Nephron progenitor cell (in vitro differentiated cells): ENCODE measurements at places on chromosomes 11 and 22.
A peak's percentile ranks its signal among the peaks of the same experiment; 100 is the strongest.

DNA sequence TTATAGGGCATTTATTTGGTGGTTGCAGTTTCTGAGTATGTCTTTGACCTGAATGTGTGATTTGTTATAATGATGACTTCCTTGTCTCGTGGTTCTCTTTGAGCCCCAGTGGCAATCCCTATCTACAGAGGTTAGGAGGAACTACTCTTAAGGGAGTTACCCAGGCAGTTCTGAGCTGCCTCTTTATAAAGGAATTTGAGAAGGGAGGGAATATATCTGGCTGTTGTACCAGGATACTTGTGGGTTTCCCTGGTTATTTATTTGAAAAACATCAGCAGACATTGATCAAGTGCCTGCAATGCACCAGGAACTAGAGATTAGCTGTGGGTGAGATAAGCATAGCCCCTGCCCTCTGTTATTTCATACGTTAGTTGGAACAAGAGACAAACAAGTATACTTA lies 243.5 kb upstream of the ARHGAP20 start:
- DNase-seq: no peak

GRCh38 chr11:16032974-16033373 lies 323.4 kb downstream of the SOX6 start:
- DNase-seq: no peak

DNA sequence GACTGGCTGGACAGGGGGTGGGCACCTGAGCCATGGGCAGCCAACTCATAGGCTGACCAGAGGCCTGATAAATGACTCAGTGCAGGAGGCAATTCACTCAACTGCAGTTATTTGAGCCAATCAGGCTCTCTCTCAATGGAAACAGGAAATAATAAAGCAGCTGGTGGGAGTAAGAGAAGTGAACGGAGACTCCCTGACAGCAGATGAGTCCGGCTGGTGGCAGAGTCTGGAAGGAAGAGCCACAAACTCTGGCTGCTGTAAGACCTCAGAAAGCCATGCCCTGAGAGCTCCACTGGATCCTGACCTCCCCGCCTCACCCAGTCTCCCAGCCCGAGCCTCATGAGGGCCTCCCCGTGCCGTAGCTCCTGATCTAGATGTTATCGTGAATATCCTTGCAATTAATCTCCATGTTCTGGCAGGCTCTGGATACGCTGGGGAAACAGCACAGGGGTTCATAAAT lies 69.8 kb downstream of the TRIM29 start:
- no peak for DNase-seq

DNA sequence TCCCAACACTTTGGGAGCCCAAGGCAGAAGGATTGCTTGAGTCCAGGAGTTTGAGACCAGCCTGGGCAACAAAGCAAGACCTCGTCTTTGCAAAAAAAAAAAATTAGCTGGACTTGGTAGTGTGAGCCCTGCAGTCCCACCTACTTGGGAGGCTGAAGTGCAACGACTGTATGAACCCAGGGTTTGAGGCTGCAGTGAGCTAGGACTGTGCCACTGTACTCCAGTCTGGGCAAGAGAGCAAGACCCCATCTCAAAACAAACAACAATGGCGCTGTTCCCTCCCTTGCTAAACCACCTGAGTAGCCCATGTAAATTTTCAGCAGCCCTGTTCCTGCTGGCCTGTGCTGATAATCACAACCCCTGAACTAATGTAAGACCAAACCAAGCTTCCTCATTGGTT lies 3.1 kb downstream of the LAMTOR1 start:
- no peak for DNase-seq

- DNase-seq: no peak
Measured at GRCh38 chr22:50304528-50305392, 2.7 kb downstream of the PLXNB2 start.

GRCh38 chr11:31640611-31641010 lies 131.0 kb downstream of the ELP4 start:
- no peak for DNase-seq

DNA sequence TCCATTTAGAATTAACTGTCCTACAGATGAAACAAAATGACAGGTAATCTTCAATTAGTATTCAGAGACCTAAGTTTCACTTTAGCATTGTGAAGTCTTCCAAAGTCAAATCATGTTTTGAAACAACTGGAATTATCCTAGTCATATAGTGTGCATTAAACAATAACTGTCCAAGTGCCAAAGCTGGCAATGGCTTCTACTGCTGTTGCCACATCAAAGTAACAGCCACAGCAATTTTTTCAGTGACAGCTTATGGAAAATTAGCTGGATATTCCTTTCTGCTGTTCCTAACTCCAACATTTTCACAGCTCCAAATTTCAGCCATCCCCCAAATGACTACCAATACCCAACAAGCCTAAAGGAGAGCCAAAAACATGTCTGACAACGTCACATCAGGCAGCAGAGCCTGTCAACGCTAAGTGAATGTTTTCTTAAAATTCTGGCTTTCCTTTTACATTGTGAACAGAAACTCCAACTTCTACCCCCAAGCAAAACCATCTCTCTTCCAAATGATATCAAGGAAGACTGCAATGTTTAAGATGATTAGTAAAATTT lies 45.3 kb upstream of the CCDC34 start:
- no peak for DNase-seq

- DNase-seq: peak; percentile 99
Measured at GRCh38 chr11:119381181-119381988, at the start of gene USP2. USP2 (minus strand) TSS chr11:119381690; CDS start chr11:119373480, 8,210 bp downstream.

- no peak for DNase-seq
Measured at GRCh38 chr11:29750392-29750791, 266.4 kb downstream of the KCNA4 start.

GRCh38 chr11:67656278-67656922 lies 5.9 kb upstream of the ACY3 start:
- DNase-seq: no peak

DNA sequence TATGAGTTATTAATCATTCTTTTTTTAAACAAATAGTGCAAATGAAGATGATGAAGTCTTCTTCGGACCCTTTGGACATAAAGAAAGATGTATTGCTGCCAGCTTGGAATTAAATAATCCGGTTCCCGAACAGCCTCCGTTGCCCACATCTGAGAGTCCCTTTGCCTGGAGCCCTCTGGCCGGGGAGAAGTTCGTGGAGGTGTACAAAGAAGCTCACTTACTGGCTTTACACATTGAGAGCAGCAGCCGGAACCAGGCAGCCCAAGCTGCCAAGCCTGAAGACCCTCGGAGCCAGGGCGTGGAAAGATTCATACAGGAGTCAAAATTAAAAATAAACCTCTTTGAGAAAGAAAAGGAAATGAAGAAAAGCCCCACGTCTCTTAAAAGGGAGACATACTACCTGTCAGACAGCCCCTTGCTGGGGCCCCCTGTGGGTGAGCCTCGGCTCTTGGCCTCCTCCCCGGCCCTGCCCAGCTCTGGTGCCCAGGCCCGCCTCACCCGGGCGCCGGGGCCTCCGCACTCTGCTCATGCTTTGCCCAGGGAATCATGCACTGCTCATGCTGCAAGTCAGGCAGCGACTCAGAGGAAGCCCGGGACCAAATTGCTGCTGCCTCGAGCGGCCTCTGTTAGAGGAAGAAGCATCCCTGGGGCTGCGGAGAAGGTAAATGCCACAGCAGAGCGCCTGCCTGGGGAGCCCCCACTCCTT lies 11.8 kb downstream of the GTSE1 start:
- DNase-seq: no peak

GRCh38 chr11:57484141-57484710 lies 23.9 kb downstream of the RTN4RL2 start:
- no peak for DNase-seq

- DNase-seq: no peak
Measured at GRCh38 chr11:13927481-13927880, 35.0 kb upstream of the SPON1 start.

GRCh38 chr22:17853073-17853472 lies 78.8 kb upstream of the BID start:
- DNase-seq: no peak

- DNase-seq: no peak
Measured at GRCh38 chr11:105297463-105297862, 157.9 kb upstream of the CARD18 start.

- no peak for DNase-seq
Measured at GRCh38 chr22:38924347-38924952, 33.0 kb upstream of the APOBEC3A start.

DNA sequence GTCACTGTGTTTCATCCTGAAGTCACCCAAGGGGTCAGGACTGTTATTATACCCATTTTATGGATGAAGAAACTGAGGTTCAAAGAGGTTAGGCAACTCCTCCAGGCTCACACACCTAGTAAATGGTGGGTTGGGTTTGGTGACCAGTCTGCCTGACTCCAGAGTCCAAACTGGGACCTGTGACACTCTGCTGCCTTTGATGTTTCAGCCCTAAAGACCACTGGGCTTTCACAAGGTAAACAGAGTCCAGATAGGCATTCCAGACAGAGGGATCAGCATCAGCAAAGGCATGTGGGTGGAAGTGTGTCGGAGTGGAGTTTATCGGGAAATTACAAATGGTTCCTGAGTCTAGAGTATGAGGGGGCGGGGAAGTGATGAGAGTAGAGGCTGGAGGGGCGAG lies 38.5 kb downstream of the MICAL2 start:
- no peak for DNase-seq

GRCh38 chr11:70532731-70533130 lies 134.4 kb downstream of the CTTN start:
- DNase-seq: no peak

DNA sequence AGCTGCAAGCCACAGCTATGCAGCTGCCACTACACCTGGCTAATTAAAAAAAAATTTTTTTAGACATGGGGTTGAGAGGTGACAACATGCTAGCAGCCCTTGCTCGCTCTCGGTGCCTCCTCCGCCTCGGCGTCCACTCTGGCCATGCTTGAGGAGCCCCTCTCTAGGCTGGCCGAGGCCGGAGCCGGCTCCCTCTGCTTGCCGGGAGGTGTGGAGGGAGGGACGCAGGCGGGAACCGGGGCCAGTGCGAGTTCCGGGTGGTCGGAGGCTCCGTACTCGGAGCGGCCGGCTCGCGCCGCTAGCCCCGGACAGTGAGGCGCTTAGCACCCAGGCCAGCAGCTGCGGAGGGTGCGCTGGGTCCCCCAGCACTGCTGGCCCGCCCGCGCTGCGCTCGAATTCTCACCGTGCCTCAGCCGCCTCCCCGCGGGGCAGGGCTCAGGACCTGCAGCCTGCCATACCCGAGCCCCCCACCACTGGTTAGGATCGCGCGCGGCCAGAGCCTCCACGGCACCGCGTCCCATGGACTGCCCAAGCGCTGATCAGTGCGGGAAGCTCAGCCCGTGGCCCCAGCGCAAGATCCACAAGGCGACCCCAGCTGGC lies 10.7 kb downstream of the MYO18B start:
- no peak for DNase-seq

DNA sequence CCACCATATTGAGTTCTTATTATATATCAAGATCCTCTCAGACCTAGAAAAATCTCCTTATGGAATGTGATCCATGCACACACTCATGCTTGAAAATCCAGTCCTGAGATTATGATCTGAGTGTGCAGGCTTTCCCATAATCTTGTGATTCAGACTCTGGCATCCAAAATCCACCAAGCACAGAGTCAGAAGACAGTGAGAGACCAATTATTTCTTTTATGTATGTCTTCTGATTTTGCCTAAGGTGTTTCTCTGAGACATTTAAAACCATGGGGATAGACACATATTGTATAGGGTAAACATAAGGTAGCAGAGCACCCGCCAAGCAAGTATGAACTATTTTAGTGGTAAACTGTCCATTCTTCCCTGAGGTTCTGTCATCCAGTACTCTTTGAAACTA lies 52.0 kb upstream of the MMP13 start:
- no peak for DNase-seq

GRCh38 chr11:123745764-123746451 lies 4.4 kb upstream of the ZNF202 start:
- DNase-seq: no peak

GRCh38 chr11:59545179-59546020 lies 34.1 kb downstream of the OR4D9 start:
- no peak for DNase-seq

DNA sequence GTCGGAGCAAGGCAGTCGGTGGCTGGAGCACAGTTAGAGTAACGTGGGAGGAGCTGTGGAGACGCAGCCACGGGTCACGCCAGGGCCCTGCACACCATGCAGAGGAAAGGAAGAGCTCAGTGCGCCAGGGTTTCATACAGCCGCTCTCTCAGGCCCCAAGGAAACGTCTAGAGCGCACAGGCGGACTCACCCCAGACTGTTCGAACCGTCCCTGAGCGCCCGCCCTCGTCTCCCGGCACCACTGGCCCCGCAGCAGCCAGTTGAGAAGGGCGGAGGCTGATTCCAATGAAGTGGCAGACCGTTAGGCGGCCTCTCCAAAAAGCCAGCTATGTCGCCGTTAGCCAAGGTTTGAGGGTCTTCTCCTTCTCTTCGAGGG lies 483 bp upstream of the HYLS1 start:
- DNase-seq: no peak

DNA sequence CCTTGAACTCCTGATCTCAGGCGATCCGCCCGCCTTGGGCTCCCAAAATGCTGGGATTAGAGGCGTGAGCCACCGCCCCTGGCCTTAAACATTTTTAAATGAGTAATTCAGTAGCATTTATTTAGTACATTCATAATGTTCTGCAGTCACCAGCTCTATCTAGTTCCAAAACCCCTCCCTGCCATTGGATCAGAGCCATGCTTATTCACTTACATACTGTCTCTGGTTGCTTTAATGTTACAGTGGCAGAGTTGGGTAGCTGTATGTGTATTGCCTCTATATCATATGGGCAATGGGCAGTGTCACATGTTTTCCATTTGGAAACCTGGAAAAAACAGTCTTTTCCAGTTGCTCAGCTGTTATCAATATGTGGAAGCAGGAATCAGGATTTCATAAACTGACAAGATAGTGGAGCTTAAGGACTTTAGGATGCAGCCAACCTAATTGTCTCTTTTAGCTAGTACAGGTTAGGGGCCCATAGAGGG lies 10.5 kb downstream of the COA4 start:
- DNase-seq: no peak

DNA sequence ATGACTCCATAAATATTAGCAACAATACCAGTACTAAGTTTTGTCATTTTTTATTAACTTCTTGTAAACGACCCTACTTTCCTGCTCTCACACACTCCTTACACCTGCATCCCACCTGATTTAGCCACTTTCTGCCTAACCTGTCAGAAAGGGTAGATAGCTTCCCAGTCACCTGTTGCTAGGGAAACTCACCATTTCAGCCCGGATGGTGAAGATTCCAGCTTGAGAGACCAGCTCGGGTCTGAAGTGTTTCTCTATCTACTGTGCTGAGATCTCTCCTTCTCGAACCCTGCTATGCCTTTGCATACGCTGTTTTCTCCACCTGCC lies at the start of gene PARVG:
PARVG (plus strand) TSS at position 220 of the 327 bp plus-strand sequence. CDS start 2,405 bp downstream, outside the sequence.
- no peak for DNase-seq
